ENCODE measurements at places on chromosomes 4 and X.

DNA sequence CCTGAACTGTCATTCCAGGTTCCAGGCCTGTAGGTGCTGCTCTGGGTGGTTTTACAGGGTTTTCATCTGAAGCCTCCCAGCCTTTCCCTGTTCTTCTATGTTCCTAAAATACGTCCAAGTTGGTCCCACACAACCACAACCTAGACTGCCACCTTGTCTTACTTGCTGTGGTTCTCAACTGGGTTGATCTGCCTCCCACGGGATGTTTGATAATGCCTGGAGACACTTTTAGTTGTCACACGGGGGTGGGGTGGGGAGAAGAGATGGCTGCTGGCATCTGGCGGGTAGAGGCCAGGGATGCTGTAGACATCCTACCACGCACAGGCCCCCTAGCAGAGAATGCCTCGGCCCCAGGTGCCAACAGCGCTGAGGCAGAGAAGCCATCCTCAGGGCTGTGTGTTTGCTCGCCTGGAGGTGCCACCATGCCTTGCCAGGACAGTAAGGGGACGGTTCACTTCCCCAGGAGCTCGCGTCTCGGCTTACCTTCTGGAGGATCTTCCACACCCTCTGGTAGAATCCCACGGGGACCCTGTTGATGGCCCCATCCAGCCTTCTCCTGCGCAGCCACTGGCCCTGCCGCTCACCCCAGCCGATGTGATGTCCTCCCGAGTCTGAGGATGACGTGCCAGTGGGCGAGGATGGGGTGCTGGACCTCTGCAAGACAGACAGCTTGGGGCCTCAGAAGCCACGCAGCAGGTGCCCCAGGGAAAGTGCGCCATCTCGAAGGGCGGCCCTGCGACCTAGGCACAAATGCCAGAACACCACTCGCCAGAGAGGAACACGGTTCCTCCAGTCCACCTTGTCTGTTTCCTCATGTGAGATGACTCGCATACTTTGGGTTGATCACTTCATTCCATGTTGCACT lies 87.0 kb downstream of the PHKA2 start:
- DNase-seq = no peak

DNA sequence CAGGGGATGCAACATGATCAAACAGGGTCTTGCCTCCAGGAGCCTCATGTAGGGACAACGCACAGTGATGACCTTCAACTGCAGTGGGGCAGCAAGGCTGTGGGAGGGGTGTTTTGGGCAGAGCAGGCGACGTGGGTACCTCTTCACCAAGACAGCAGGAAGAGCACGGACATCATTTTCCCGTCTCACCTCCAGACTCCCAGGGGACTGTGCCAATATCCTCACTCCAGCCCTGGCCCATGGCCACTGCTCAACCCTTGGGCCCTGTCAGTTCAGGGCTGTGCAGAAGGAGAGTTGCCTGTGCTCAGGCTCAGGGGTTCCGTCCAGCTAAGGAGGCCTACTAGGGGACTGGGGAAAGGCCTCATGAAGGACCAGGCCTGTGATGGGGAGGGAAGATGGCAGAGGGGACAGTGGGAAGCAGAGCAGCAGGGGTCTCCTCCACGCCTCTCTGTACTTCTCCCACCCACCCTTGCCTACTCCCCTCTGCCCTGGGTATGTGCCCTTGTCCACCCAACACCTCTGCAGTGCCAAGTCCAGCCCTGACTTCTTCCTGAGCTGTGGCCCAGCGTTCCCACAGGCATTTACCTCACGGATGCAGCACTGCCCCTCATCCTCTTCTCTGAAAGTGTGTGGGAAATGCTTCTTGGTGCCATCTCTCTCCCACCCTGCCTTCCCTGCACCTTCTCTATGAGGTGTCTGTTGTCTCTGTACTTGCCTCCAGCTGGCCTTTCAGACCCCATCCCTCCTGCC lies 1.4 kb downstream of the IL9R start:
- DNase-seq = no peak

DNA sequence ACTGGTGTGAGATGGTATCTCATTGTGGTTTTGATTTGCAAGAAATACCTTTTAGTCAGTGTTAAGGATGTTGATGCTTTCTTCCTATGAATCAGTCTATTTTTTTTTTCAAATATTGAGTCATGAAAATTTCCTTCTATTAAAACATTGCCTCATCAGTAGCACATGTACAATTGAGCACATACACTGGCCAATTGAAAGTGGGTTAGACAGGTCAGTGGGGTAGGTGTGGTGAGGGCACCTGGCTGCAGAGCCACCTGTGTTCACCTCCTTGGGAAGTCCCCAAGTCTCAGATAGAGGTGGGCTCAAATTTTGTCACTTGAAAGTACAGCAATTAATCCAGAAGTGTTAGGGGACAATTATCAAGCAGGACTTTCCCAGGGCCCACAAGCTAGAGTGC lies 243.7 kb downstream of the SPRY1 start:
- no peak for DNase-seq

GRCh38 chr4:56990109-56990905 lies 11.6 kb downstream of the POLR2B start:
- DNase-seq = no peak

DNA sequence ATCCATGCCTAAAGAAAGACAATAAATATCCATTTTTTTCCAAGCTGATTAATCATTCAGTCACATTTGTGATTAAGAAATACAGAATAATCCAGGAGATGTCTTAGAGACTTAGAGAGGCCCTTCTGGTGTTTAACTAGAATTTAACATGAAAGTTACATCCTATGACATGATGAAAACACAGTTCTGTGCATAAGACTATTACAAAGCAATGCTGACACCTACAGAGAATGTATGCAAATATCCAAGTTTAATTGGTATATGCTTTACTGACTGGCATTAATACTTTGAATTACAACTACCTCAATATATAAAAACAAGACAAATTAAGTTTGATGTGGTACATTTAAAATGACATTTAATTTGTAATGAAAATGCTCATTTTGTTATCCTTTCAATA lies 17.8 kb upstream of the TLL1 start:
- no peak for DNase-seq

DNA sequence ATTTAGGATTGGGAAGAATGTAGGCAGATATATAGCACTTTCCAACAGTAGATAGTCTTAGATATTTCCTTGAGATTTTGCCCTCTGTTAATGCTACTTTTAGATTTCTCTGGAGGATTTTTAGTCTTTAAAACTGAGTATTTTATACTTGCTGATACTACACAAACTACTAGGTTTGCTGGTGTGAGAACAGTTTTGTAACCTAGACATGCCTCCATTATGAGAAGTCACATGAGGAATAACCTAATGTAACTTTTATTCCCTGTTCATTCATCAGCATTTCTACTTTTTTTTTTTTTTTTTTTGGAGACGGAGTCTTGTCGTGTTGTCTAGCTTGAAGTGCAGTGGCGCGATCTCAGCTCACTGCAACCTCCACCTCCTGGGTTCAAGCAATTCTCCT lies 137.2 kb downstream of the RAPGEF2 start:
- no peak for DNase-seq

GRCh38 chrX:26007462-26007861 lies 130.7 kb upstream of the MAGEB18 start:
- DNase-seq = no peak

- DNase-seq = no peak
These were observed 48.5 kb downstream of the AWAT2 start for GRCh38 chrX:70001269-70001668.

DNA sequence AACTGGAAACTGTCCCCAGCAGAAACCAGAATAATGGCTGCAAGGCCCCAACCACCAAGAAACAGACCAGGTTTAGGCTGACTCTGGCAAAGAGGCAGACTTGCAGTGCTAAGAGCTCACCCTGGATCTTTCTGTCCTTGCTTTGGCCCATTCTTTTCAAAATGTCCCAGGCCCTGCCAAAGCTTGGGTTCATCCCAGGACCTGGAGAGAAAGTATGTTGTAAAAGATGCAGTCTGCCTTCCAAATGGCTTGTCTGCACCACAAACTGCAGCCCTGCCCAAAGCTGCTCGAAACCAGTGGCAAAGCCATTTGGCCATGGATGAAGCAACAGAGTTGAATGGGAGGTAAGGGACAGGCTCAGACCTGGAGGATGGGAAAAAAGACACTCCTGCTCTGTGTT lies 38.0 kb upstream of the LNX1 start:
- no peak for DNase-seq

DNA sequence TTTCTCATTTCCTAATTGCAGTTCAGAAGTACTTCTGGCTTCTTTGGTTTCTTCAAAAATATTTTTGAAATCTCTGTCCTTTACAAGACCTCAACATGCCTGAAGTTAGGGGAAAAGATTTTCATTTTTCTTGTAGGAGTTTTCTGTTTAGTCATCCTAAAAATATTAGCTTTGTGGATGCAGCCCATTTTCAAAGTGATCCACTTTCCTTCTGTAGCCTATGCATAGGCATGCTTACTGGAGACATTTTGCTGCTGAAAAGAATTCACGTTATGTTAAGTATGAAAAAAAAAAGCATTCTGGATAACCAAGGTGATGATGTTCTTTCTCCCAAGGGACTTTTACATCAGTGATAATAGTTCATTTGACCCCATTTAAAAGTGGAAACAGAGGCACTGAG lies 245.6 kb downstream of the THOC2 start:
- DNase-seq = no peak

Data from AG04450 (cell line).